GM23248 (cell line): ENCODE measurements at places on chromosomes 13 and 19.

GRCh38 chr13:44300895-44301638 lies 72.6 kb upstream of the SERP2 start:
- no peak overlapping the region for H3K4me3 ChIP-seq
- DNase-seq: peak; percentile 59
- peaks cover 12% of the 10 kb centered on the region for H3K4me1 ChIP-seq

DNA sequence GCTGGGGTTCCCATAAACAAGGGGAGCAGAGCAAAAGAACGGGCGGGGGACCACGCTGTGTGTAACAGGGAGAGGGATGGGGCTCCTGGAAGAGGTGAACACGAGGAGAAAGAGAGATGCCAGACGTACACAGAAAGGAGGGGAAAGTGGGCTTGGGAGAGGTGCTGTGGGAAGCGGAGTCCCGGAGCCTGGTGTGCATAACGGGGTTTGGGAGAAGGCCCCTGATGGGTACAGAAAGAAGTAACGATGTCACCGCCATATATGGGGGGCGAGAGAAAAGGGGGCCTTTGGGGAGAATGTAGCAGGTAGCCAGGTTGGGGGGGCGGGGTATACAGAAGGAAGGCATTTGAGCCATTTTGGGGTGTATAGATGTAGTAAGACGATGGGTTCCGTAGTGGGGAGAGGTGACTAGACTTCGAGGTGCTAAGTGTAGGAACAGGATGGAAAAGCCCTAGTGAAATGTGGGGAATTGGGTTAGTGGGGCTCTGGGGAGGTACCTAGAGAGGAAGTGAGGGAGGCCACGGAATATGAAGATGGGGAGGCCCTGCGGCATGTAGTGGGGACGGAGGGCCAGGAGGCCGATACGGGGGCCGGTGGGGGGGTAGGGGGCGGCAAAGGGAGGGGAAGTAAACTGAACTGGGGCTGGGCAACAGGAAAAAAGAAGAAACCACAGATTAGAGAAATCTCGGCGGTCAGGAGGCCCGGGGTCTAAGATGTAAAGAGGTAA lies 787 bp downstream of the ZNF580 start:
- peaks cover 19% of the 10 kb centered on the region for H3K4me1 ChIP-seq
- H3K27me3 ChIP-seq: no peaks in the 10 kb centered on the region

GRCh38 chr19:7522923-7523667 lies 671 bp downstream of the MCOLN1 start:
- H3K4me3 ChIP-seq: peak overlapping the region; percentile 77
- peak; percentile 70 for DNase-seq
- no peaks in the 10 kb centered on the region for H3K36me3 ChIP-seq

- H3K36me3 ChIP-seq: no peaks in the 10 kb centered on the region
- peak overlapping the region; percentile 12; the same call in 1 of the 2 replicates for H3K27ac ChIP-seq
- H3K4me3 ChIP-seq: no peak overlapping the region
- no peaks in the 10 kb centered on the region for H3K27me3 ChIP-seq
- peaks cover 25% of the 10 kb centered on the region for H3K4me1 ChIP-seq
These were observed 6.5 kb downstream of the EPSTI1 start for GRCh38 chr13:42985312-42986175.

GRCh38 chr19:17394891-17395415 lies 957 bp upstream of the CCDC194 start:
- H3K27ac ChIP-seq: no peak overlapping the region
- H3K27me3 ChIP-seq: no peaks in the 10 kb centered on the region; the same call in 1 of the 2 replicates
- no peaks in the 10 kb centered on the region for H3K36me3 ChIP-seq
- no peaks in the 10 kb centered on the region for H3K4me1 ChIP-seq
- DNase-seq: peak; percentile 74
